CD8-positive, alpha-beta memory T cell (primary cell): ENCODE measurements at places on chromosomes 1 and 21. TPM values are rescaled to one million over a fixed set of nuclear protein-coding genes. Genes with fewer than 3 reads are reported as not detected.
A peak's percentile ranks its signal among the peaks of the same experiment; 100 is the strongest.

MLLT11 gene
- total RNA-seq = 3.9 TPM

SLC35F3 gene
- 6.9 TPM for total RNA-seq

ADCY10 gene
- total RNA-seq = not detected

ZSWIM5 gene
- 1.4 TPM for total RNA-seq

FOXO6 gene
- 0.11 TPM for total RNA-seq

TOR1AIP2 gene
- total RNA-seq = 71.6 TPM

NBPF12 gene
- total RNA-seq = 11.3 TPM

PLA2G2F gene
- total RNA-seq = not detected

CGN gene
- total RNA-seq = 1.6 TPM

CCDC181 gene
- 0.26 TPM for total RNA-seq

C1orf74 gene
- total RNA-seq = 2.2 TPM

FMO5 gene
- 0.31 TPM for total RNA-seq

NFASC gene
- total RNA-seq = 0.11 TPM

- no peaks in the 10 kb centered on the region for H3K36me3 ChIP-seq
- H3K4me1 ChIP-seq = no peaks in the 10 kb centered on the region
- H3K4me3 ChIP-seq = no peak overlapping the region
- no peak for DNase-seq
- no peaks in the 10 kb centered on the region for H3K27me3 ChIP-seq
- H3K27ac ChIP-seq = no peak overlapping the region
Measured at GRCh38 chr1:185837711-185838110, 103.5 kb downstream of the HMCN1 start.

DNA sequence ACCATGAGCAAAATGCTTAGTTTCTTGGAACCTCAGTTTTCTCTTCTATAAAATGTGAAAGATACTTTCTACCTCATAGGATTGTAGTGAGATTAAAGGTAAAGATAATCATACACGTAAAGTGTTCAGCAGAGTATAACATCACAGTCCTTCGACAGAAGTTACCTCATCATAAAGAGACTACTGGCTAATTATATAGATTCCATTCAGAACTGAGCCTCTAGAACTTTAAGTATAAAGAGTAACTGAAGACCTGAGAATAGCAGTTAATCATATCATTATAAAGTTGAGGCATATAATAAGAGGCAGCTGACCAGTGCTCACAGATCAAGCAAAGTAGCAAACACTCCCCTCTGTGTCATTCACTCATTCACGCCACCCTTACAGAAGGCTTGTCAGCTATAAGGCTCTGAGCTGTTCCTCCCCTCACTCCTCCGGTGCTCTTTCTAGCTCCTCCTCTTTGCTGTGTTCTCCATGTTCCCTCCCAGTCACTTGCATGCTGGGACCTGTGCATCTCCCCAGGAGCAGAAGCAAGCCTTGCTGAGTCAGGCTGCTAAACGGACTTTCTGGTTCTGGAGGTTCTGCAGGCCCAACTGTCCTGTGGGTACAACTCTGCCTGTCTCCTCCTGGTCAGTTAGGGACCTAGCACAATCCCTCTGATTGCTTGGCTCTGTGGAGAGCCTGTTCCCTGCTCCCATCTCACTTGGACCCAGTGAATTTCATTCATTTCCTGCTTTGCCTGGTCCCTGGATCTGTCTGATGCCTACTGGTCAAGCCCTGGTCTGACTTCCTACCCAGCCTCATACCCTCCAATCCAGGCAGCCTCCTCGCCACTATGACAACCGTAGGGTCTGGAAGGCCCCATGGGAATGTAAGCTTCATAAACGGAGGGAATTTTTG, 28.3 kb upstream of the LY9 start:
- peaks cover 19% of the 10 kb centered on the region for H3K4me1 ChIP-seq
- no peak for DNase-seq
- no peaks in the 10 kb centered on the region for H3K36me3 ChIP-seq
- no peaks in the 10 kb centered on the region for H3K27me3 ChIP-seq
- peak overlapping the region; percentile 69 for H3K4me3 ChIP-seq

DNA sequence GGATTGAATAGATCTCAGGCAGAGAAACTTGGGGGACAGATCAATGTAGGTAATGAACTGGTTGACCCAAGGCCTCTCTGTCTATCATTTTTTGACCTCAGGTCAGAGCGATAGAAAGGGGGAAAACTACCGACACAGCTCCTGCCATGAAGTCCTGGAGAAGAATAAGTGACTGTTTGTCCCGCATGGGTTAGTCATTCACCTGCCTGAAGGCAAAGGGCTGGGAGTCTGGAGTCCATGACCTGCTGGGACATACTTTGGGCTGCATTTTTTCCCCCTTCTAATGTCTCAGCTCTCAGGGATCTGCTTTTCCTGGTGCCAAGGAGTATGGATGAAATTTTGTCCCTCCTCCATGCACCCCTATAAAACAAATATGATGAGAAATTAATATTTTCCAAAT, 1.6 kb upstream of the ROR1 start:
- no peak for DNase-seq
- no peak overlapping the region for H3K4me3 ChIP-seq
- no peaks in the 10 kb centered on the region for H3K36me3 ChIP-seq
- no peaks in the 10 kb centered on the region for H3K4me1 ChIP-seq

DNA sequence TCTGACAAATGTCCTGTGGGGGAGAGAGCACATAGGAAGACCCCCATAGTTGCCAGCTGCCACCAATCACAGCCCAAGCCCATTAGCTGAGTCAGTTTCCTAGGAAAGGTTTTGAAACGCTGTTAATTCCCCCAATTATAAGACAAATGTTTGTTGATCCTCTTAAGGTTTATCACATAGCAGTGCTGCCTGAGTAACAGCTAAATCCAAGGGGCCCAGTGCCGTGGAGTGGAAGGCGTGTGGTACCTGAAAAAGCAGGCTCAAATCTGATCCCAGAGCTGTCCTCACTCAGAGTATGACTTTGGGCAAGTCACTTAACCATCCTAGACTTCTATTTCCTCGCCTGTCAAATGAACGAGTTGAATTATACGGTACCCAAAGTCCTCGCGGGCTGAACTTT, 69.5 kb downstream of the GRIK3 start:
- H3K27ac ChIP-seq = no peak overlapping the region
- H3K27me3 ChIP-seq = no peaks in the 10 kb centered on the region
- no peak for DNase-seq
- no peak overlapping the region for H3K4me3 ChIP-seq
- H3K4me1 ChIP-seq = no peaks in the 10 kb centered on the region
- no peaks in the 10 kb centered on the region for H3K36me3 ChIP-seq

DNA sequence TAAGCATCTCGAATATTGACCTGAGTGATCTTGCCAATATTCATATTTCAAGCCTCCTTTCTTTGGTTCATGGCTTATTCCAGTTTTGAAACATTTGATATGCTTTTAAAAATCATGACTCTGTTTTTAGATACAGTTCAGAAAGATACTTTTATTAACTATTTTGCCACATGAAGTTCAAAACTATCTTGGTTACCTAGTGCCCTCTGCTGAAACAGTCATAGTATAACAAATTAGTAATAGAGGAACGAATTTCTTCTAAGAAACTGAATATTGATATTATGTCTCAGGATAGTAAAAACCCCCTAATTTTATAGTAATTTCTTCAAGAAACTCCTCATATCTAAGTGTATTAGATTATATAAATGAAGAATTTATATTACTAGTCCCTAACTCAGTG, 52.6 kb upstream of the RC3H1 start:
- H3K27me3 ChIP-seq = no peaks in the 10 kb centered on the region
- no peaks in the 10 kb centered on the region for H3K36me3 ChIP-seq
- no peaks in the 10 kb centered on the region for H3K4me1 ChIP-seq
- no peak for DNase-seq
- no peak overlapping the region for H3K4me3 ChIP-seq

- no peak overlapping the region for H3K27ac ChIP-seq
- no peak for DNase-seq
- no peak overlapping the region for H3K4me3 ChIP-seq
- no peaks in the 10 kb centered on the region for H3K27me3 ChIP-seq
Measured at GRCh38 chr1:11169202-11169601, 20.0 kb upstream of the ANGPTL7 start.

GRCh38 chr1:69196071-69196470, 371.7 kb upstream of the LRRC7 start:
- no peak overlapping the region for H3K27ac ChIP-seq
- no peaks in the 10 kb centered on the region for H3K27me3 ChIP-seq
- no peak overlapping the region for H3K4me3 ChIP-seq
- no peak for DNase-seq
- no peaks in the 10 kb centered on the region for H3K4me1 ChIP-seq

- no peaks in the 10 kb centered on the region for H3K27me3 ChIP-seq
Measured at GRCh38 chr1:199931666-199932377, 95.7 kb upstream of the NR5A2 start.

DNA sequence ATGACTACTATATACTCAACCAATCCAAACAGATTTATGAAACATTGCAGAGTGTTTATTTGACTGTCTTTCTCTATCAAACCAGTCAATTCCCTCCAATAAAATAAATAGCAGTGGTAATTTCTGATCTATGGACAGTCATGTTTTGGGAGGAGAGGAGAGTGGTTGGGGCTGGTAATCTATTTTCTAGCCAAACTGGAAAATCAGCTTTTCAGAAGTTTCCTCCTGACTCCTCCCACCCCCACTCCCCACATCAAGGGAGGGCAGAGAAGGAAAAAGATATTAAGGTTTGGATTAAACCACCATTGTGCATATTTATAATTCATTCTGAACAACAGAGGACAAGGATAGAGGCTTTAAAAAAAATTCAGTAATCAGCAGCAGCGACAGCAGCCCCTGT, 69.4 kb upstream of the SOX13 start:
- H3K27ac ChIP-seq = no peak overlapping the region
- no peaks in the 10 kb centered on the region for H3K36me3 ChIP-seq
- H3K27me3 ChIP-seq = no peaks in the 10 kb centered on the region

- H3K27me3 ChIP-seq = no peaks in the 10 kb centered on the region
- no peak overlapping the region for H3K27ac ChIP-seq
- no peak overlapping the region for H3K4me3 ChIP-seq
- no peaks in the 10 kb centered on the region for H3K36me3 ChIP-seq
Measured at GRCh38 chr1:84259989-84260388, 41.5 kb upstream of the SAMD13 start.

DNA sequence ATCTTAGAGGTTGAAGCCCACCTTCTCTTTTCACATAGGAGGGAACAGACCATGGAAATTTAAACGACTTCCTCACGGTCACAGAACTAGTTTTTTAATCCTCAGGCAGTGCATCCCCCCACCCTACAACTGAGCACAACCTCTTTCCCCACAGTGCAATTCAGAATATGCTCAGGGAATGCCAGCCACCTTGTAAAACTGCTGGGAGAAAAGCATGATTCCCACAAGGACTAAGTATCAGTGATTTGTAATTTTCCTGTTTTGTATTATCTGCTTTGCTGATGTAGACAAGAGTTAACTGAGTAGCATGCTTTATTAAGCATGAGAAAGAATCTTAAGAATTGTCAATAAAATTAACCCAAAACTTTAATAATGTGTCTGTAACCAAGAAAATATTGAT, 23.8 kb downstream of the TMEM50A start:
- H3K27me3 ChIP-seq = no peaks in the 10 kb centered on the region
- no peak overlapping the region for H3K4me3 ChIP-seq
- no peak for DNase-seq
- H3K27ac ChIP-seq = no peak overlapping the region

- H3K27ac ChIP-seq = no peak overlapping the region
- no peak for DNase-seq
- no peaks in the 10 kb centered on the region for H3K36me3 ChIP-seq
- H3K4me1 ChIP-seq = no peaks in the 10 kb centered on the region
Measured at GRCh38 chr1:77541162-77541545, 141.3 kb downstream of the ZZZ3 start.

DNA sequence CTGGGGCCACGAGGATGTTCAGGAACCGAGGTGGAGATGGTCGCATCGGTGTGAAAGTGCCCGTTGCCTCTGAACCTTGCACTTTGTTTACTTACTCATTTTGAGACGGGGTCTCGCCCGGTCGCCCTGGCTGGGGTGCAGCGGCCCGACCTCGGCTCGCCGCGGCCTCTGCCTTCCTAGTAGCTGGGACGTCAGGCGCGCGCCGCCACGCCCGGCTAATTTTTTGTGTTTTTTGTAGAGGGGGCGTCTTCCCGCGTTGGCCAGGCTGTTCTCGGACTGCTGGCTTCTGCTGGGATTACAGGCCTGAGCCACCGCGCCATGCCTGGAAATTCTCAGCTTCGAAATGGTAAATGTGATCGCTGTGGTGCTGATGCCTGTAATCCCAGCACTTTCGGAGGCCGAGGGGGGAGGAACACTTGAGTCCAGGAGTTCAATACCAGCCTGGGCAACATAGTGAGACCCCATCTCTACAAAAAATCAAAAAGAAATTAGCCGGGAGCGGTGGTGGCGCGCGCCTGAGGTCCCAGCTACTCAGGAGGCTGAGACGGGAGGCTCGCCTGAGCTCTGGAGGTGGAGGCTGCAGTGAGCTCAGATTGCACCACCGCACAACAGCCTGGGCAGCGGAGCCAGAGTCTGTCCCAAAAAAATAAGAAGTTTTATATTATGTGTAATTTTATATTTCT, 684 bp upstream of the MRPL20 start:
- H3K4me3 ChIP-seq = peak overlapping the region; percentile 94
- H3K4me1 ChIP-seq = peaks cover 36% of the 10 kb centered on the region
- DNase-seq = no peak
- peak overlapping the region; percentile 96 for H3K27ac ChIP-seq
- no peaks in the 10 kb centered on the region for H3K27me3 ChIP-seq

DNA sequence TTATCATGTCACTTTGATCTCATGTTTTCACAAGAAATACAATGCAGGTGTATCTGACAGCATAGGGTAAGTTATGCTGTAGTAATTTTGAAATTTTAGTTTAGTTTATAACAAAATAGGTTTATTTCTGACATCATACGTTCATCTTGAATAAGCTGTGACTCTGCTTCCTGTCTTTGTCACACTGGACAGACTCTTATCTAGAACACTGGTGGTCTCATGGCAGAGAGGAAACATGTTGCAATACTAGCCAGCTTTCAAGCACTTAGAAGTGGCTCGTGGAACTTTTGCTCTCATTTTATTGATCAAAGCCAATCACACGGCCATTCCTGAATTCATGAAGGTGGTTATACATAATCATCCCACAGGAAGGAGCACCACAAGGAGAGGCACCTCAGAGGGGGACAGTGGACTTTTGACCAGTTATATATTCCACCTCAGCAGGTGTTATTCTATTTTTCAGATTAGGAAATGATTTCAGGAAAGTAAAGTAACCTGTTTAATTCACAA, 46.5 kb downstream of the CYP2J2 start:
- H3K27me3 ChIP-seq = no peaks in the 10 kb centered on the region
- no peak for DNase-seq
- no peaks in the 10 kb centered on the region for H3K36me3 ChIP-seq

DNA sequence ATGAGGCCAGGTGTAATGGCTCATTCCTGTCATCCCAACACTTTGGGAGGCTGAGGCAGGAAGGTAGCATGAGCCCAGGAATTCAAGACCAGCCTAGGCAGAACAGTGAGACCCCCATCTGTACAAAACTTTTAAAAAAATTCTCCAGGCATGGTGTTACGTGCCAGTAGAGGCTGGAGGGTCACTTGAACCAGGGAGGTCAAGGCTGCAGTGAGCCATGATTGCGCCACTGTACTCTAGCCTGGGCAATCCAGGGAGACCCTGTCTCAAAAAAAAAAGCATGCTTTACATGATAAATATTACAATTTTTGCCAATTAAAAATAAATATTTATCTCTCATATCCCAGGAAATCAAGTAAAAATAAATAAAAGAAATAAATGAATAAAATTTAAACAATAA, 17.6 kb upstream of the VPS45 start:
- H3K4me1 ChIP-seq = no peaks in the 10 kb centered on the region
- H3K36me3 ChIP-seq = no peaks in the 10 kb centered on the region
